ENCODE measurements at places on chromosomes 3 and 15.

DNA sequence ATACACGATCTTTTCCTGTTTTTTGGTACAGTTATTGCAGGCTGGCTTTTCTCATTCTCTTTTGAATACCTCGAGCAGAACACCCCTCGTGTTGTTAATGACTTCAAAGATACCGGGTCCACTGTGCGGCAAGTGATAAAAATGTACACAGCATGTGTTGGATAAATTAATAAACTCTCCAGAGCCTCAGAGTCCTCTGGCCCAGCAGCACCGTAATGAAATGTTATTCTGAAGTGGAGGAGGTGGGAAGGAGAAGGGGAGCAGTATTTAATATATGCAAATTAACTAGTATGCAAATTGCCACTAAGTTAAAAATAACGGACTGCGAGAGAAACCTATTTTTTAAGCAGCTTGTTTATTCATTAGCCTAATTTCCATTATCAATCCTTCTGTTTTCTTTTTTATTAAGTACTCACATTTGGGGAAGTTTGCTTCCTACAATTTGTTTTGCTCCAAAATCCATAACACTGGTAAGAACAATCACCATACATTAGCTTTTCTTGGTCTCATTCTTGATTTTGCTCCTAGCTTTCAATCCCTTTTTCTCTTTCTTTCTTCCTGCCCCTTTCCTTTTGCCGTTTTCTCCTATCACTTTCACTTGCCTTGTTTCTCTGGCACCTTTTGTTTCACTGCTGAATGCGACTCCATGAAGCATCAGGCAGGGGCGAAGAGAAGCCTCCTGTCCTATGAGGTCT lies 462.3 kb upstream of the PPP2R3A start:
- no peaks in the 10 kb centered on the region for H3K36me3 ChIP-seq
- no peak for DNase-seq
- no peak overlapping the region for H3K27ac ChIP-seq
- H3K4me1 ChIP-seq: no peaks in the 10 kb centered on the region
- peaks cover 17% of the 10 kb centered on the region for H3K27me3 ChIP-seq

GRCh38 chr3:182414586-182414985 lies 378.7 kb upstream of the ATP11B start:
- no peak overlapping the region for H3K4me3 ChIP-seq

- H3K27me3 ChIP-seq: peaks cover 22% of the 10 kb centered on the region
- H3K36me3 ChIP-seq: no peaks in the 10 kb centered on the region
- H3K4me3 ChIP-seq: no peak overlapping the region
- H3K4me1 ChIP-seq: no peaks in the 10 kb centered on the region
- DNase-seq: no peak
These were observed 322.3 kb downstream of the ARRDC4 start for GRCh38 chr15:98282656-98283332.

- H3K27me3 ChIP-seq: peaks cover 6% of the 10 kb centered on the region
- H3K4me1 ChIP-seq: peaks cover 6% of the 10 kb centered on the region
- DNase-seq: no peak
- H3K4me3 ChIP-seq: no peak overlapping the region
- H3K27ac ChIP-seq: no peak overlapping the region
These were observed 52.1 kb upstream of the P3H2 start for GRCh38 chr3:190172751-190173150.

DNA sequence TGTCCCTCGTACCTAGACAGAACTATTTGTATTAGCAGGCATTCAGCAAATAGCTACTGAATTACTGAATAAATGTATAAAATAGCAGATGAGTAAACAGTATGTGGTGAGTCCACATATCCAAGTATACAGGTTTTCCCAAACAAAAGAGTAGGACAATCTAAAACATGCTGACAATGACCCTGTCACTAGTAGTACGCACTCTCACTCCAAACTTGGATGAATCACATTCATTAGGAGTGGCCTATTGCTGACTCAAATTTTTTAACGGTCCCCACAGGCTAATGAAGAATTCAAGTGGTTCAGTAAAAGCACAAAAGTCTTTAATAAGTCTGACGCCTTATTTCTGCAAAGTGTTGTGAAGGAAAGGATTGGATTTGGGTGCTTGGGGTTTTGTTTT lies 449.3 kb upstream of the THBS1 start:
- H3K4me1 ChIP-seq: no peaks in the 10 kb centered on the region
- DNase-seq: no peak
- no peak overlapping the region for H3K4me3 ChIP-seq
- H3K27me3 ChIP-seq: peaks cover 7% of the 10 kb centered on the region
- no peak overlapping the region for H3K27ac ChIP-seq

GRCh38 chr3:39383881-39384664 lies 903 bp downstream of the SLC25A38 start:
- peak overlapping the region; percentile 99 for H3K27ac ChIP-seq
- no peaks in the 10 kb centered on the region for H3K36me3 ChIP-seq
- peaks cover 51% of the 10 kb centered on the region for H3K4me1 ChIP-seq
- peak; percentile 97 for DNase-seq

GRCh38 chr3:182902236-182902635 lies 78.1 kb downstream of the DCUN1D1 start:
- H3K27ac ChIP-seq: peak overlapping the region; percentile 12
- H3K4me1 ChIP-seq: no peaks in the 10 kb centered on the region
- no peak for DNase-seq
- H3K27me3 ChIP-seq: no peaks in the 10 kb centered on the region

DNA sequence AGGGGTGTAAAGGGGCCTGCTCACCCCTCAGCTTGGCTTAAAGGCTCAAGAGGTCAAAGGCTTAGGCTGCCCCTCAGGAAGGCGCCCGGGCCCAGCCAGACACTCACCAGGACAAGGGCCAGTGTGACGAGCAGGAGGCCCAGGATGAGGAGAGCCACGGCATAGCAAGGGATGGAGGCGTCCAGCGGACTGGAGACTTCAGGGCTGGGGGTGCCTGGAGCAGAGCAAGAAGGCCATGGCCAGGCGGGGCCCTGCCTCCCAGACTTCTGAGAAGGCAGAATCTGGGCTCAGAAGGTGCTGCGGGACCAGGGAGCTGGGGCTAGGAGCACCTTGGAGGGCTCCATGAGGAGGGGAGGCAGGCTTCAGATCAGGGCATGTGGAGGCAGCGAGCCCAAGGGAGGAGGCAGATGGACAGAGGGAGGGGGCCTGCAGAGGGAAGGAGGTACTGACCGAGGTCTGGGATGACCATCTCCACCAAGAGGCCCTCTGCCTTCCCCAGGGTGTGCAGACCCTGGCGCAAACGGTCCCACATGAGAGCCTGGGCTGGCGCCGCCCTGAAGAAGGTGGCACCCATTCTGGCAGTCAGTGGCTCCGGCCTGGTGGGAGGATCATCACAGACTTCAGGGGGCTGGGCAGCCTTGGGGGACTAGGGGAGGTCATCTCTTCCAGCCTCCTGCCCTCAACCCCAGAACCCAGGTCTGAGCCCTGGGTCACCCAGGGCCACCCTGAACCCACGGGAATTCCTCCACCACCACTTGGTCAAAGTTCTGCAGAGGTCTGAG lies 24.5 kb downstream of the C15orf39 start:
- DNase-seq: no peak
- H3K27me3 ChIP-seq: peaks cover 24% of the 10 kb centered on the region
- H3K4me1 ChIP-seq: no peaks in the 10 kb centered on the region
- no peak overlapping the region for H3K4me3 ChIP-seq

DNA sequence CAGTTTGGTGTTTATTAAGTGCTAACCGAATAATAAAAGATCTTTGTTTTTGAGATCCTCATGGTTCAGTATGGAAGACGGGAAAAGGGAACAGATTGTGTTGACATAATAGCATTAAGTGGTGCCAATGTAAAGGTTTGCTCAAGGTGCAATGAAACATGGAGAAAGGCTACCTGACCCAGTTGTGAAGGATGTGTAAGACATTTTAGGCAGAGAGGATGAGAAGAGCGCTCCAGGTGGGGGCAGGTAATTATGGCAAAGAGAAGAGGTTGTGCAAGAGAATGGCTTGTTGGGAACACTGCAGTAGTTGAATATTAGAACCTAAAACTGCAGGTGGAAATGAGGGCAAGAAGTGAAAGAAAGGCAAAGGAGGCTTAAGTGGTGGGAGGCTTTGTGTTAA lies 140.8 kb downstream of the DIPK2A start:
- DNase-seq: no peak
- no peaks in the 10 kb centered on the region for H3K4me1 ChIP-seq
- H3K4me3 ChIP-seq: no peak overlapping the region
- no peaks in the 10 kb centered on the region for H3K36me3 ChIP-seq
- H3K27me3 ChIP-seq: peaks cover 4% of the 10 kb centered on the region

- no peak overlapping the region for H3K4me3 ChIP-seq
- H3K27me3 ChIP-seq: no peaks in the 10 kb centered on the region
- no peaks in the 10 kb centered on the region for H3K4me1 ChIP-seq
- no peaks in the 10 kb centered on the region for H3K36me3 ChIP-seq
These were observed 8.9 kb upstream of the BUB1B start for GRCh38 chr15:40151991-40152390.

DNA sequence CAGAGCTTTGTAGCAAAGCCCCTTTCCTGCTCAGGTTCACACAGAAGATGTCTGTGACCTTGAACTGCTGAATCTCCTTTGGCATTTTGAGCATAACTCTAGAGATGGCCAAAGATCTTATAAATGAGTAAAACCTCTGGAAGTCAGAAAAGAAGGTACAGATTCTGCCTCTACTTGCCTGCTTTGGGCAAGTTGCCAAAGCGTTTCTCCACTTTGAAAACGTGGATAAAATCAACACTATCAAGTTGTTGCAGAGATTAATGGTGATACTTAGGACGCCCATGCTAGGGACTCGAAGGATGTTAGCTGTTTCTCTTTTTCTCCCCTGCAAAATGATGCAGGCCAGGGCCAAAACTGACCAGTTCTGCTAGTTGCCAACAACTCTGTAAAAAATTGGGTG lies 68.0 kb upstream of the CMTM7 start:
- no peak overlapping the region for H3K27ac ChIP-seq
- no peak for DNase-seq
- no peaks in the 10 kb centered on the region for H3K36me3 ChIP-seq
- H3K4me1 ChIP-seq: peaks cover 13% of the 10 kb centered on the region

DNA sequence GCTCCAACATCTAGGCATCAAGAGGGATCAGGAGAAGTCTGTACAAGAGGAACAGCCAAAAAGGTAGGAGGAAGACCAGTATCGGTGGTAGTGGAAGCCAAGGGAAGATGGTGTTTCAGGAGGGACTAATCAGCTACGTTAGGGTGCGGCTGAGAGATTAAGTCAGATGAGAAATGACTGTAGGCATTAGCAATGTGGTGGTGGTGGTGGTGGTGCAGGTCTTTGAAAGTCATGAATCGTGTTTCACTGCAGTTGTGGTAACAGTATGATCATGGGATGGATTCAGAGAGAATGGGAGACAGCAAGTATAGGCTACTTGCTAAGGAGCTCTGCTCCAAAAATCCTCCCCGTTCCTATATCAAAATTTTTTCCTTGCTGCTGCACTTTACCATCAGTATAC lies 35.5 kb downstream of the ASTE1 start:
- H3K36me3 ChIP-seq: peaks cover 19% of the 10 kb centered on the region
- H3K4me1 ChIP-seq: peaks cover 7% of the 10 kb centered on the region
- H3K27me3 ChIP-seq: no peaks in the 10 kb centered on the region
- no peak overlapping the region for H3K4me3 ChIP-seq
- no peak overlapping the region for H3K27ac ChIP-seq

- no peak overlapping the region for H3K4me3 ChIP-seq
- H3K36me3 ChIP-seq: no peaks in the 10 kb centered on the region
- H3K4me1 ChIP-seq: no peaks in the 10 kb centered on the region
- no peak for DNase-seq
- H3K27ac ChIP-seq: no peak overlapping the region
- no peaks in the 10 kb centered on the region for H3K27me3 ChIP-seq
These were observed 123.3 kb upstream of the GBE1 start for GRCh38 chr3:81884791-81885190.

DNA sequence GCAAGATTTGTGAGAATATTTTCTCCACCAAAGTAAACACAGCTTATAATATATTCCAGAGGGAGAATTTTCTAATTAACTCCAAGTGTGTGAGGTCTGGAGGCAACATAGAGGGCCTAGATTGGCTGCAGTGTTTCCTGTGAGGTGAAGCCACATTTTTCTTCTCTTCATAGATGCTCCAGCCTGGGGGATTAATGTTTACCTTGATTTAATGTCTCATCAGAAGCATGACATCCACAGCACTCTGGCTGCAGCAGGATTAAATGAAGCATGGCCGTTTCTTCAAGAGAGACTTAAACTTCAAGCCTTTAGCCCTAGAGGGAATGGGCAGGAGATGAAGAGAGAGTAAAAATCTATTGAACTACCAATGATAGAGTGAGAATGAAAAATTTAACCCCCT lies 137.9 kb upstream of the ZBTB20 start:
- H3K4me1 ChIP-seq: no peaks in the 10 kb centered on the region
- H3K4me3 ChIP-seq: no peak overlapping the region
- peaks cover 9% of the 10 kb centered on the region for H3K27me3 ChIP-seq

- no peak for DNase-seq
- H3K27me3 ChIP-seq: peaks cover 20% of the 10 kb centered on the region
- H3K27ac ChIP-seq: no peak overlapping the region
- H3K36me3 ChIP-seq: no peaks in the 10 kb centered on the region
- H3K4me3 ChIP-seq: no peak overlapping the region
These were observed 30.2 kb downstream of the OCA2 start for GRCh38 chr15:28068930-28069329.

- H3K27ac ChIP-seq: no peak overlapping the region
- peaks cover 18% of the 10 kb centered on the region for H3K4me1 ChIP-seq
- H3K36me3 ChIP-seq: no peaks in the 10 kb centered on the region
These were observed 805 bp upstream of the RGMA start for GRCh38 chr15:93089727-93090305.

DNA sequence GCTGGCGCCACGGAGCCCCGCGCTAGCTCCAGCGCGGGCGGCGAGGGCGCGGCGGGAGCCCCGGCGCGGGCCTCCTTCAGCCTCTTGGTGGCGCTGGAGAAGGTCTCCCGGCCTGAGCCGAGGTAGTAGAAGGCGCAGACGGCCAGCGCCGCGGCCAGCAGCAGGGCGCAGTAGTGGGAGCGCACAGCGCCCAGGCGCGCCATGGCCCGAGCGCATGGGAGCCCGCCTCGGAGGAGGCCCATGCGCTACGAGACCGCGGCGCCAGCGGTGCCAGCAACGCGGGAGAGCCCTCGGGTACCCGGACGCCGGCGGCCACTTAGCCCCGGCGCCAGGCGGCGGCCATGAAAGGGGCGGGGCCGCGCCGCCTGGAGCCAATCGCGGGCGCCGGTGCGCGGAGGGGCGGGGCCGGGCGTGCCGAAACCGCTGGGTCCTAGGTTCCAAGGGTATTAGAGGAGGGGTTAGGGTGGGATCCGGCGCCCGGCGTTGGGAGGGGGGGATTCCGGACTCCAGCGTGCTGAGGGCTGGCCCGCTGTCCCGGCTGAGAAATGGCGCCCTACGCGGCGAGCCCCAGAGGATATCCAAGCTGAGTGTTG lies at the start of gene XXYLT1:
XXYLT1 (minus strand) TSS at position 343 of the 593 bp plus-strand sequence; CDS start at position 242, 101 bp downstream.
- peak within 1 kb of the TSS; percentile 93 for H3K27ac ChIP-seq
- DNase-seq: peak; percentile 90
- peaks cover 14% of the 10 kb centered on the region for H3K4me1 ChIP-seq
- H3K36me3 ChIP-seq: no peaks in the 10 kb centered on the region

DNA sequence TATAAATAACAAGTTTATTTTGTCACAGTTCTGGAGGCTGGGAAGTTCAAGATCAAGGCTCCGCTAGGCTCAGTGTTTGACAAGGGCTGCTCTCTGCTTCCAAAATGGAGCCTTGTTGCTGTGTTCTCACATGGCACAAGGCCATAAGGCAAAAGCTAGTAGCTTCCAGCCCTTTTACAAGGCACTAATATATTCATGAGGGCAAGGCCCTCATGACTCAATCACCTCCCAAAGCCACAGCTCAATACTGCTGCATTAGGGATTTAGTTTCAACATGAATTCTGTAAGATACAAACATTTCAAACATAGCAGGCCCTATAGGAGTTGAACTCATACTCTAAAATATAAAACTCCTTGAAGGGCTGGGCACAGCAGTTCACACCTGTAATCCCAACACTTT lies 30.2 kb downstream of the ZBTB11 start:
- H3K4me3 ChIP-seq: no peak overlapping the region
- H3K4me1 ChIP-seq: peaks cover 3% of the 10 kb centered on the region
- H3K36me3 ChIP-seq: no peaks in the 10 kb centered on the region
- no peak overlapping the region for H3K27ac ChIP-seq
- no peak for DNase-seq

All from naive B cell (primary cell).